Activated naive CD8-positive, alpha-beta T cell treated with anti-CD3 and anti-CD28 coated beads for 36 hours (primary cell): ENCODE measurements at places on chromosomes 5 and 9. TPM values are rescaled to one million over a fixed set of nuclear protein-coding genes. Genes with fewer than 3 reads are reported as not detected.

DNA sequence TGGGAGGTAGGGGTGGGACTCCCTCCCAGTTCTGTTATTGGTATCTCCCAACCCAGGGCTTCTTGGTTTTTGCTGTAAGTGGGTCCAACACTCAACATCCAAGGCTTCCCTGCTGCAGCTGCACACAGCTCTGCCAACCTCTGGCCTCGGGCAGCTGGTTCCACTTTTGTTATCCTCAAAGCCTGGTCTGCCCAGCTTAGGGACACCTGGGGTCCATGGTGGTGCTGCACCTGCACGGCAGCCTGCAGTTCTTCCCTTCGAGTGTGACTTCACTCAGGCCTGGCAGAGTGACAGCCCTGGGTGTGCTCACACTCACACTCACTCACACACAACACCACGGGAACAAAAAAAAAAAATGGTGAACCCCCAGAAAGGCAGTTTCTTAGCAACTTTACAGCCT lies 15.3 kb upstream of the SAP30L start:
- no peak for DNase-seq

DNA sequence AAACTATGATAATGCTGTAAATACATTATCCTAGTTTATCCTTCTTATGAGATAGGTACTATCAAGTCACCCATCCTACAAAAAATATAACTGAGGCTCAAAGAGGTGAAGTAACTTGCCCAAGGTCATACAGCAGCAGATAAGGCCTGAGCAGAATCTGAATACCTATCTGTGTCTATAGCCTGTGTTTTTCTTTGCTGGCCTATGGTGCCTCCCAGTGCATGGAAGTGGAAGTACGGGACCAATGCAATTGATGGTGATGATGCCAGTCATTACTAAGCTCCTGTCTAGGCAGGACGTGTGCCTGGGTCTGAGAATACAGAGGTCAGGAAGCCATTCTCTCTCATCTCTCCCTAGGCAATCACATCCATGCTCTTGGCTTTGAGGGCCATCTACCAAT lies 67.8 kb downstream of the FAT2 start:
- peak; percentile 41 for DNase-seq

- DNase-seq, result no peak
Observed at GRCh38 chr9:136571531-136571930, 25.7 kb upstream of the NOTCH1 start.

Gene HTR1A
- not detected for total RNA-seq
